Activated T-cell treated with anti-CD3 and anti-CD28 coated beads, Interleukin-2, amount 50 U/mL, for 72 hours (primary cell): ENCODE measurements at places on chromosomes 3 and 15. TPM values are rescaled to one million over a fixed set of nuclear protein-coding genes. Genes with fewer than 3 reads are reported as not detected.

The TMEM41A gene
- total RNA-seq: 22.7 TPM

- DNase-seq: no peak
These were observed 107.8 kb downstream of the CTNNB1 start for GRCh38 chr3:41307065-41307464.

The SCAANT1 gene
- total RNA-seq: not detected

DNA sequence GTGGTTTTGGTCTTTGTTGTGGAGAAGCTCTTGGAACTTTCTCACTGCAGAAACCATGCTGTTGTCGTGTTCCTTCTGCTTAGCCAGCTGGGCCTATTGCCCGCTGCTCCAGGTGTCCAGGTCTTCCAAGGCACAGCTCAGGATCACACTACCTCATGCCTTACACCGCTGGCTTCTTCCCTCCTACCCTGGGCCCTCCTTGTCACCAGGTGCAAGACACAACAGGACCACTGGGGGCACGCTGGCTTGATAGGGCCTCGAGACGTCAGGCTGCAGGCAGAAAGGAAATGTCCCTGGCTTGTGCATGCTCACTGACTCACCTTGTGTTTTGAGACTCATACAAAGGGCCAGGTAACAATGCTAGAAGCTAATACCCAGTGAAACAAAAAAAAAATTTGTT is 32.3 kb downstream of the PAQR9 start:
- DNase-seq: peak; percentile 30

DNA sequence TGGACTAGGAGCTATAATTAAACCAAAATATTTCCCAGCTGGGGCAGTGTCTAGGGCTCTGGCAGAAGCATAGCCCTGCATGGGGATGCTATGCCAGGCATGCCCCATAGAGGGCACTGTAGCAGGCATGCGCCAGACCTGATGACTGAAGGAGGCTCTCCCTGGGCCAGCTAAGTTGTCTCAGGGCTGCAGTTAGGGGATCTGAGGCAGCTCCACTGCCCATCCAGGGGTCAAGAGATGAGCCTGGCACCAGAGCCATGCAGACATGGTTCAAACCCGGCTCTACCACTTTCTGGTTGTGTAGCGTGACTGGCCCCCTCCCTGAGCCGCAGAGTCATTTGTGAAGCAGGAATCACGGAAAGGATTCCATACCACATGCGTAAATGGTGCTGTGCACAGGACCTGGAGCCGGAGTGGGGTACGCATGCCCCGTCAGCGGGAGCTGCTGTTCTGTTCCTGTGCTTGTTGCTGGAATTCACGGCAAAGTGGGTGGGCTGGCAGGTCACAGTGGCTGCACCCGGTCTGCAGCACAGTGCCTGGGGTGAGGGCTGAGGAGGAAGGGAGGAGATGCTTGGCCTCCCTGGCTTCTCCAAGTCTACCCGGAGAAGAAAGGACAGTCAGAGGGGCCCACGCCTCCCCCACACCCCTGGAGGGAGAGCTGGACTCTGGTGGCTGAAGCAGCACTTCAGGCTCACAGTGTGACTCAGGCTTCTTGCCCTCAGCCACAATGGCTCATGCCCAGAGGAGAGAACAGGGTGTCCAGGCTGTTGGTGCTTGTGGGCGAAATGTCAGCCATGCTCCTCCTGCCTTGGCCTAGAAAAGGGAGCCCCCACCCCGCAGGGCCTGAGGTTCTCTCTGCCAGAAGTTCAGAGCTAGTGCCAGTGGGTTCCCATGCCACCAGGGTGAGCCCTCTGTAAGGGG is 43.1 kb downstream of the DNASE1L3 start:
- DNase-seq: peak; percentile 78

DNA sequence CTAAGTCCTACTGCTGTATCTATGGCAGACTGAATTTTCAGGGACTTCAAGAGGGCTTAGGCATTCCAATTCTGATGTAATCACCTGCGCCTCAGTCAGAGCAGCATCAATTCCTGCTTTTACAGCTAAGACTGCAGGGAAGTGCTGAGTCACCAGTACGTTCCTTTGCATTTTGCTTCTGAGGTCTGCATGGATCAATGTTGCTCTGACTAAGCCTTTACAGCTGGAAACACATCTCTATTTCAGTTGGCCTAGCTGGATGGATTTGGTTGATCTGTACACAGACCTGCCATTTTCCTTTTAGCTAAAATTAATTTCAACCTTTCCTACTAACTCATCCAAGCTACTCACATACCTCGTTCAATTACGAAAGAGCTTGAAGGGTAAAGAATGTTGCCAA is 51.3 kb downstream of the ETV5 start:
- DNase-seq: no peak

The ALS2CL gene
- total RNA-seq: 3.1 TPM

DNA sequence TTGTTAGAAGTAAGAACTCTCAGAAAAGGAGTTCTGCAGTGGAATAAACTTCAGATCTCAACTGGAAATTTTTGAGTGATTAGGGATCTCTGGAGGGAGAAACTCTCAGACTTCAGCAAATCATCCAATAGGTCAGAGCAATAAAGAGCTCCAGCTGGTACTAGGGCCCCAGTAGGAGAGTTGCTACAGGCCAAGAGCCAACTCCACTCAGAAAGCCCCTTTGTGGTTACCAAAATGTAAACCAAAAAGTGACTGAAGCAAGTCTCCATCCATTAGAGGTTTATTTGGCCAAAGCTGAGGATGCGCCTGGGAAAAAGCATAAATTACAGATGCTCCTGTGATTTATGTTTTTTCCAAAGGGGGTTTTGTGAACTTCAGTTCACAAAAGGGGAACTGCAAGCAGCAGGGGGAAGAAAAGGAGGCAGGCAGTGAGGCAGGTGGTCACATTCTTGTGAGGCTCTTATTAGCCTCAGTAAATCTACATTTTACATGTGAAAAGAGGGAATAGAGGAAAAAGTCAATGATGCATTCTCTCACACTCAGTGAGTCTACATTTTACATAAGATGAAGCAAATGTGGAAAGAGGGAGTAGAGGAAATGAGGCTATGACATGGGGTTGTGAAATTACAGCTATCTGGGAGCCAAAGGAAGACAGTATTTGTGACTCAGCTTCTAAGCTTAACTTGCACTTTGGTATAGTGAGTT is 92.4 kb upstream of the DAZL start:
- no peak for DNase-seq

The TNFAIP8L3 gene
- total RNA-seq: 0.14 TPM

The C2CD4A gene
- total RNA-seq: 1.8 TPM

The ACP3 gene
- total RNA-seq: not detected
